ENCODE measurements at places on chromosomes 2 and 18. TPM values are rescaled to one million over a fixed set of nuclear protein-coding genes. Genes with fewer than 3 reads are reported as not detected.

Gene REEP1
- 1.7 TPM for total RNA-seq

Gene SNED1
- total RNA-seq: 0.66 TPM

Gene LYG2
- not detected for total RNA-seq

Gene TDRD15
- 0.44 TPM for total RNA-seq

GRCh38 chr18:62018759-62019041, 125.9 kb upstream of the RNF152 start:
- no peaks in the 10 kb centered on the region for H3K27me3 ChIP-seq
- no peak overlapping the region for H3K4me3 ChIP-seq
- H3K36me3 ChIP-seq: no peaks in the 10 kb centered on the region
- H3K4me1 ChIP-seq: no peaks in the 10 kb centered on the region

Gene RAMP1
- total RNA-seq: 0.88 TPM

DNA sequence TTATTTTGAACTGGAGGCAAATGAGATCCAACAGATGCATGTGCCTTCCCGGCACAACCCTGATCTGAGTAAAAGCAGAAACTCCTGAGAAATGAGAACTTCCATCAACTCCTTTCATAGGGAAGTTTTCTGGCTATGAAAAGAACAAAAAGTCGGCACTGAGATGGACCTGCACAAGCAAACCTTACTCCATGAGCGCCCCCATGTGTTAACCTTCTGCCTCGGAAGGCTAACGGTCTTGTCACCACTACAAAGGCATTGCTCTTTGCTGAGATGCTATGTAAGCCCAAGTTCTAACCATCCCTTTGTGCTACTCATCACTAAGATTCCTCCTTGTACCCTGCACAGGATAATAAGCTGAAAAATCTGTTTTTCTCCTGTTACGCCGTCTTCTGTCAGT, 57.3 kb upstream of the SULT1C3 start:
- H3K27ac ChIP-seq: no peak overlapping the region
- no peaks in the 10 kb centered on the region for H3K27me3 ChIP-seq
- no peaks in the 10 kb centered on the region for H3K36me3 ChIP-seq
- peak; percentile 89 for DNase-seq
- H3K4me3 ChIP-seq: no peak overlapping the region

Data from endodermal cell (in vitro differentiated cells).